ENCODE measurements at places on chromosomes 3 and 15.

DNA sequence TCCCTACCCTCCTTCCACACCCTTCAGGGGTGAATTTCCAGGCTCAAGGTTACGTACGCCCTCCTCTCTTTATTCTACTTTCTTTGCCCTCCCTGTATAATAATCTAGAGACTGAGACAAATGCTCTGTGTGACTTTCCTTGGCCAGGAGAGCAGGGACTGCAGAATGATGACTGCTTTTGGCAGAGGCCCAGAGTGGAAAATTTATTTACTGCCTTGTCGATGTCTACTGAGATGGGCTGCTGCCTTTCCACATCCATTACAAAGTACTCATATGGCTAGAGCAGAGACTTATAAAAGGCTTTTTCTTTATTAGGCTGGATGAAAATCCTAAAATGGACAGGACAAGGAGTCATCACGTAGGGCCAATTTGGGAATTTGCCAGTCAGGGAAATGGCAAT is 576.2 kb downstream of the TUSC7 start:
- no peak for DNase-seq

DNA sequence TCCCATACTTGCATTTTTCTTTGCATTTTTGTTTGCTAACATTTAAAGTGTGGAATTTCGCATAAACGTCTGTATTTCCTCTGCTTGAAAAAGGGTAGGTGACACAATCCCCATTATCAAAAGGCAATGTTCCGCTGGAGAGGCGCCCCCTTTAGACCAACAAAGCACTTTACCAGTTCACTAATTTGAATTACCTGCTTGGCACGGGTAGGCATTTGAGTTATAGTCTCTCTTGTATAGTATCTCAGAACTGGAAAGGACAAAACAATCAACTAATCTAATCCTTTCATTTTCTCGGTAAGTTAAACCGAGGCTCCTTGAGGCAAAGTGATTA is 775 bp upstream of the CCDC39 start:
- no peak for DNase-seq

DNA sequence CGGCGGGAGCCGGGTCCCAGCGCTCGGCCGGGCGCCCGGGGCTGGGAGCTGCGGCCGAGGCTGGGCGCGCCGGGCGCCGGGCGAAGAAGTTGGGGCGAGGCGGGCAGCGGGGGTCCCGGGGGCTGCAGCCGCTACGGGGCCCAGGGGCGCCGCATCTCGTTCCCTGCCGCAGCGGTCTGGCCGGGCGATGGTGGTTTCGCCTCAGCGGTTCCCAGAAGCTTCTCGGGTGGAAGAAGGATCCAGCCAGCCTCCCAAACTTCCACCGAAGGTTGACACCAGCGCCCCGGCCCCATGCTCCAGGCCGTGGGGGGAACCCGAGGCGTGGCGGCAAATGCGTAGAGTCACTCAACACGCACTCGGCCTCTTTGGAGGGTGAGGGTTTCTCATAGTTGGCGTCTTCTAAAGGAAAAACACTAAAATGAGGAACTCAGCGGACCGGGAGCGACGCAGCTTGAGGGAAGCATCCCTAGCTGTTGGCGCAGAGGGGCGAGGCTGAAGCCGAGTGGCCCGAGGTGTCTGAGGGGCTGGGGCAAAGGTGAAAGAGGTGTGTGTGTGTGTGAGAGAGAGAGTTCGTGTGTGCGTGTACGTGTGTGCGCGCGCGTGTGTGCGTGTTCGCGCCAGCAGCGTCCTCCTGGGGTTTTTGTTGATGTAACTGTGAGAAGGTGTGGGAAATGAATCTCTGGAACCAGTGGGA is 940 bp downstream of the BOC start:
- no peak for DNase-seq

DNA sequence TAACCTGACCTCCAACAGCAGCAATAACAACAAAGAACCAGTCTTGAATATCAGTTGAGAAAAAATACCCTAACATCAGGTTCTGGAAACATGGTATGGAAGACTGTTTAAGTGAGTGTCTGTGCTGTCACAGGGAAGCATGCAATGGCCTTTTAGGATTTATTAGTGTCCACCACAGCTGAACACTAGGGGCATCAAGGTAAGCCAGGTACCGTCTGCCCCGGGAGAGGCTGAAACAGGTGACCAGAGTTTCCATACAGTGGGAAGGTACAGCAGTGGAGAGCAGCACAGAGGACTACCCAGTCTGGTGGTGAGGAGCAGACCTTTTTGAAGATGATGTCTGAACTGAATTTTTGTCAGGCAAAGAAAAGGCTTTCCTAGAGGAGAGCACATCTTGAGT is 18.4 kb downstream of the ZDHHC23 start:
- DNase-seq = no peak

DNA sequence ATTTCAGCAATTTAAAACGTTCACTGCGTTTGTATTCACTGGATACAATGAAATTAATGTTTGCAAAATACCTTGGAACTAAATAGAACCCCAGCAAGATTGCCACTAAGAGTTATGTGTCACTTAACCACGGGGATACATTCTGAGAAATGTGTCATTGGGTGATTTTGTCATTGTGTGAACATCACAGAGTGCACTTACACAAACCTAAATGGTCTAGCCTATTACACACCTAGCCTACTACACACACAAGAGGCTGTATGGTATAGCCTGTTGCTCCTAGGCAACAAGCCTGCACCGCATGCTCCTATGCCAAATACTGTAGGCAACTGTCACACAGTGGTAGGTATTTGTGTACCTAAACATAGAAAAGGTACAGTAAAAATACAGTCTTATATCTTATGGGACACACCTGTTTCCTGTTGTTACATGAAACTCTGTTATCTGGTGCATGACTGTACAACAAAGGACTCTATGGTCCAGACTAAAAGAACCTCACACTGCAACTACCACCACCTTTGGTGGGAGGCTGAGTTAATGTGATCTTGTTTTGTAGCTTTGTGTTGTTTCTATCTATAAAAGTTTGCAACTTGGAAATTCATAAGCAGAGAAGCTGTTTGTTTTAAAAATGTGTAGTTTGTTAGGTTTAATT is 92.2 kb upstream of the NTRK3 start:
- DNase-seq = no peak

GRCh38 chr3:16468336-16469098 is 45.0 kb downstream of the RFTN1 start:
- DNase-seq = no peak

DNA sequence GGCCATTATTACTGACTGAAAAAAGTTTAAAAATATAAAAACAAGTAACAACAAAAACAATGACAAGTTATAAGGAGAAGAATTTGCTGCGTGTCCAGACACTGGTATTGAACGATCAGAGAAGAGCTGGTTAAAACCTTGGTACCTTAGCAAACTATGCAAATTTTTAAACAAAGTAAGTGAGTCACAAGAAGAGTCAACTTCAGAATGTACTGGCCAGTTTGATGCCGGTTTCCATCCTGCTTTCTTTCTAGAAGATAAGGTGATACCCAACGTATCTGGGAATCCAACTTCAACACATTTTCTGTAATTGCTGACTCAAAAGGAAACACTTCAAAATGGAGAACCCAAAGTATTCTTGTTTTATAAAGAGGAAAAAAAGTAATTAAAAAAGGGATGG is 49.8 kb downstream of the RUBCN start:
- DNase-seq = no peak

DNA sequence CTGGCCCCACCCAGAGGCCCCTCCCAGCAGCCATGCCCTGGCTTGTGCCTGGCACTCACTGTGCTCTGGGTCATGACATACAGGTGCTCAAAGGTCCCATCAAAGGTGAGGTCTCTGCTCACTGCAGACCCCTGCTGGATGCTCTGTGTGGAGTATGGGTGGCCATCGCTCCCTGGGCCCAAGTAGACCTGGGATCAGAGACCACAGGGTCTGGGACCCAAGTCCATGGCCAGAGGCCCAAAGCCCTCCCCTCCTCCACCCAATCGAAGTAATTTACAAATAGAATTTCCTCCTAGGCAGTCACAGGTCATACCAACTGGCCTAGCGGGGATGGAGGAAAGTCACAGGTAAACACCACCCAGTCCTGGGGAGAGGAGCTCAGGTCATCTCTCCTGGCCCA is 7.6 kb downstream of the PLXNB1 start:
- no peak for DNase-seq

DNA sequence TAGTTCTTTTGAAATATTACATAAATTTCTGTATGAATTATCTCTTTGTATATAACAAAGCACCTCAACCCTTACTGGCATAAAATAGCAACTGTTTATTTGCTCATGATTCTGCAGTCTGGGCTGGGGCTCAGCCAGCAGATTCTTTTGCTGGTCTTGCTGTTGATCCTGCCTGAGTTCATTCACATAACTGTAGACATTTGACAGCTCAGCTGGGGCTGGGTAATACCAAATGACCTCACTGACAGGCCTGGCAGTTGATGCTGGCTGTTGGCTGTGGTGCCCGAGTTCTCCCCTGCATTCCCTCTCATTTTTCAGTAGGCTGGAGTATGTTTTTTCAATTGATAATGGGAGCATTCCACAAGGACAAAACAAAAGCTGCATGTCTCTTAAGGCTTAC is 449.9 kb upstream of the GOLIM4 start:
- no peak for DNase-seq

DNA sequence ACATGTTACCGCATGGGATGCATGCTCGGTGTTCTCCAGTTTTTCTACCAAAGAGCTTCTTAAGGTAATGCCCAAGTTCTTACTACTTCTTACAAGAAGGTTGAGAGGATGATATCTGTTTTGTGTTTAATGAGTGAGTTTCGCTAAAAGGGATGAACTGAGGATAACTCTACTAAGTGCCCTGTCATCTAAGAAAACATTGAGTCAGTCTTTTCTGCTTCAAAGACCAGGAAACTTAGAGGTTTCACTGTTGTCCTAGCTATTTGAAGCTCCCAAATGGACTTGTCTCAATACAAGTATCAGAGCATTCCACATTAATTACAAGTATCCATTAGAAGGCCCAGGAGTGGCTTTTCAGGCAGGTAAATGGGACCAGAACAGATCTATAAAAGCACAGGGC is 296.2 kb downstream of the KBTBD8 start:
- no peak for DNase-seq

DNA sequence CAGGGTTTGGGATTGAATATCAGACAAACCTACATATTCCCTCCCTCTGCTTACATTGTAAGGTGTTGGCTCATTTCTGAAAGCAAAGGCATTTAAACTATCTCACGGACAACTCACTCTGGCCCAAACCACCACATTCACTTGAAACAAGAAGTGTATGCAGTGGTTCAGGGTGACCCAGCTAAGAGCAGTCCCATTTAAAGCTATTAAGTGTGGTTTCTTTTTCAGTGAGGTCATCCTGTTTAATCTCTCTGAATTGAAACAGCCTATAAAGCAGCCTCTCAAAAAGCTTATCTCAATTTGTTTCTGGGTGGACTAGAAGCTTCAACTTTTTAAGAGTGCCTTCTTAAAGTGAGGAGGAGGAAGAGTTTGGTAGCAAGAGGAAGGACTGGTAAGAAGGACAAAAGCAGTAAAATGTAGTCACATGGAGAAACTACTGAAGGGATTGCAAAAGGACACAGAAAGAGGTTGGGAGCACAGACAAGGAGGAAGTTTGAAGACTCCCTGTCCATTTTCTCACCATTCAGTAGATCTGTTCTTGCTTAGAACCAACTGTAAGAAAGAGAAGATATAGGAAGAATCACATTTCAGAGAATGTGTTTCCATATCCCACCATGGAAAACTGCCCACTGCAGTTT is 151.6 kb downstream of the TMCO5A start:
- no peak for DNase-seq

- no peak for DNase-seq
Measured at GRCh38 chr3:9508781-9509180, 44.8 kb downstream of the LHFPL4 start.

DNA sequence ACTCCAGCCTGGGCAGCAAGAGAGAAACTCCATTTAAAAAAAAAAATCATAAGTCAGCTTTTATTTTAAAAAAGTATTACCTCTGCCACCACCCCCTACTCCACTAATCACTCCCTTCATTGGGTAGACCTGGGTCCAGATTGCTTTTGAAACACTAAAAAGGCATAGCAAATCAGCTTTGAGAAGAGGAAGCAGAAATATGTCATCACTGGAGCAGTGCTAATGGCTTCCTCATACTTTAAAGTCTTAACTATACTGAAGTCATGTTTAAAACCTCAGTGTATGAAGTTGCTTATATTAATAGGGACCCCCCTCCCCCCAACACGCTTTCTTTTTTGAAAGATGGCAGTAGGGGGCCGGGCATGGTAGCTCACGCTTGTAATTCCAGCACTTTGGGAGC is 1.0 kb upstream of the HTR3D start:
- no peak for DNase-seq

DNA sequence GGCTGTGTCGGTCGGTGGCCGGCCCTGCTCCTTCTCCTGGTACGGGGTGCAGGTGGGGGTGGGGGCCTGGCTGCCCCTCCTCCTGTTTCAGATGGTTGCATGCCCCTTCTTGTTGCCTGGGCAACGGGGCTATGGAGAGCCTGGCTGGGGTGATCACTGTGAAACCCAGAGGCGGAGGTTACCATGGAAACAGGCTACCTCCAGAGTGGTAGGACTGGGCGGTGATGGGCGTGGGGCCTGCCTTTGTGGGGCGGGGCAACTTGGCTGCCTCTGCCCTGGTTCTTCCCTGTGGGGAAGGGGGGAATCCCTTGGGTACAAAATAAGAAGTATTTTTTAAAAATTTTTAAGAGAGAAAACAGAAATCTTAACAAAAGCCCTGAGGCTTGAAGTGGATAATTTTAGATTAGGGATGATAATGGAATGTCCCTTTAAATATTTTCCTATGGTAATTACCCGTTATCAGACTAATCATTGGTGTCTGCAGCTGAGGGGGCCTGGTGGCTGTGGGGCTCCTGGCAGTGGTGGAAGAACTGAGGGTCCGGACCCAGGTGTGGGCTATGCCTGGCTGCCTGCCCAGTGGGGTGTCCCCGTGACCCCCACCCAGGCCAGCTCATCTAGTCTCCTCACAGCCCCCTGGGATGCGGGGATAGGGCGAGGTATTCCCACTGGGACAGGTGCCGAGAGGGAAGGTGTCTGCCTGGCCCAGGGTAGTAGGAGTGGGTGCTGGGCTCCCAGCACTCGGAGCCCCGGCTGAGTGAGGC is 32.5 kb downstream of the PLXNA1 start:
- peak; percentile 2 for DNase-seq

- DNase-seq = no peak
Measured at GRCh38 chr3:56836276-56837163, 34.8 kb upstream of the ARHGEF3 start.

GRCh38 chr15:29556380-29556779 is 265.9 kb downstream of the TJP1 start:
- DNase-seq = no peak
